Suprapubic skin (tissue), 4 donors: ENCODE measurements at places on chromosomes 2 and 18.

GRCh38 chr2:165149439-165149838 is 54.4 kb downstream of the SCN3A start:
- DNase-seq = no peak
- no peaks in the 10 kb centered on the region for H3K27me3 ChIP-seq
- H3K27ac ChIP-seq = no peak overlapping the region
- no peak overlapping the region for H3K4me3 ChIP-seq
- no peaks in the 10 kb centered on the region for H3K36me3 ChIP-seq

- no peak overlapping the region for H3K27ac ChIP-seq
- no peak for DNase-seq
- H3K4me3 ChIP-seq = no peak overlapping the region
- no peaks in the 10 kb centered on the region for H3K4me1 ChIP-seq
- no peaks in the 10 kb centered on the region for H3K27me3 ChIP-seq
Measured at GRCh38 chr18:66582211-66582610, 21.7 kb downstream of the CDH19 start.

DNA sequence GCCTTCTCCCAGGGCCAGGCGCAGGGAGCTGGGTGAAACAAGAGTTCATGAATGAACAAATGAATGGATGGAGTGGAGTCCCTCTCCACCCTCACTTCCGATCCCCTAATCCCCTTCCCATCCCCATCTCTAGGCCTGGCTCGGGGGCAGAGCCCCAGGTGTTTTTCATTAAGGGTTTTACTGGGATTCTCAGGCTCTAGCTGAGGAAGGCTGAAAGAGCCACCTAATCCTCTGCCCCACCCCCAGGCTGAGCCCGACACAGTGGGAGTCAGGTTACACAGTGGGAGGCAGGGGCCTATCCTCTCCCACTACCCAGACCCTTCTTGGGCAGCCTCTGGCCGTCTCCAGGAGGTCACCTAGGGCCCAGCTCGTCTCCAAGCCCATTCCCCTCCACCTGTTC is 36.1 kb downstream of the SDC1 start:
- peaks cover 41% of the 10 kb centered on the region for H3K4me1 ChIP-seq
- no peaks in the 10 kb centered on the region for H3K36me3 ChIP-seq
- H3K4me3 ChIP-seq = no peak overlapping the region
- no peaks in the 10 kb centered on the region for H3K27me3 ChIP-seq
- H3K27ac ChIP-seq = no peak overlapping the region
- no peak for DNase-seq

DNA sequence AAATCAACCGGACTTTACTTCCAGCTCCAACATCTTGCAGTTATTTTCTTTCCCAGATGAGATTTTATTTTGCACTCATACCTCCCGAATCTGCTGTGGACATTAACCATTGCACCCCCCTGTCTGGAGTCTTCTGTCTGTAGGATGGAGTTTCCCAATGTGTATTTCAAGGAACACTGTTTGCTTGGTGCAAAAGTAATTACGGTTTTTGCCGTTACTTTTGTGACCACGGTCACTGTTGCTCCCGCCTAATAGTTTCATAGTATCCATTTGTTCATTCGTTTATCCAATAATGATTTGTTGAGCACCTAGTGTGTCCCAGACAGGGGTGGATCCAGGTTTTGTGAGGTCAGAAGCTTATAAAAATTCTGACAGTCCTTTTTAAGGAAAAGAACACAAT is 90.3 kb upstream of the BCL11A start:
- no peak overlapping the region for H3K4me3 ChIP-seq
- no peak for DNase-seq
- no peak overlapping the region for H3K27ac ChIP-seq
- H3K36me3 ChIP-seq = no peaks in the 10 kb centered on the region
- no peaks in the 10 kb centered on the region for H3K4me1 ChIP-seq
- no peaks in the 10 kb centered on the region for H3K27me3 ChIP-seq
